ENCODE measurements at places on chromosomes 7 and 10. TPM values are rescaled to one million over a fixed set of nuclear protein-coding genes. Genes with fewer than 3 reads are reported as not detected.
A peak's percentile ranks its signal among the peaks of the same experiment; 100 is the strongest.

DNA sequence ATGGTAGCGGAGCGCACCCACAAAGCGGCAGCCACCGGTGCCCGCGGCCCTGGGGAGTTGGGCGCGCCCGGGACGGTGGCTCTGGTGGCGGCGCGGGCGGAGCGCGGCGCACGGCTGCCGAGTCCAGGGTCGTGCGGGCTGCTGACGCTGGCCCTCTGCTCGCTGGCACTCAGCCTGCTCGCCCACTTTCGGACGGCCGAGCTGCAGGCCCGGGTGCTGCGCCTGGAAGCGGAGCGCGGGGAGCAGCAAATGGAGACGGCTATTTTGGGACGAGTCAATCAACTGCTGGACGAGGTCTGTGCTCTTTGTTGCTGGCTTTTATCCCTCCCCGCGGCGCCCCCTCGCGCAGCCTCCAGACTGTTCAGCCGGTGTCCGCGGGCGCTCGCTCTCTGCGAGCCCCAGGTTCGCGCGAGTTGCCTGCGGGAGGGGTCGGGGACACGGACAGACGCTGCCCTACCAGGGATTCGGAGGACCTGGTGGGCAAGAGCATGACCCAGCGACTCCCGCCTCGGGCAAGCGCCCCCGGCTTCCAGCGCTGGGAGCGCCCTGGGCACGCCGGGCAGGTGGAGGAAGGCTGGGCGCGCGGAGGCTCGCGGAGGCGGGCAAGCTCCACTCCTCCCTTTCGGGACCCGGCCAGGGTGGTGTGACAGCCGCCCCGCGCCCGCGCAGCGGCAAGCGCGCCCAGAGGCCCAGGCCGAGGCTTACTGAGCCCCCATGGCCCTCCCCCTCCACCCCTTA is 887 bp downstream of the COL13A1 start:
- peak; percentile 58 for DNase-seq

- DNase-seq: no peak
Observed at GRCh38 chr7:129940329-129940728, 12.4 kb downstream of the UBE2H start.

DNA sequence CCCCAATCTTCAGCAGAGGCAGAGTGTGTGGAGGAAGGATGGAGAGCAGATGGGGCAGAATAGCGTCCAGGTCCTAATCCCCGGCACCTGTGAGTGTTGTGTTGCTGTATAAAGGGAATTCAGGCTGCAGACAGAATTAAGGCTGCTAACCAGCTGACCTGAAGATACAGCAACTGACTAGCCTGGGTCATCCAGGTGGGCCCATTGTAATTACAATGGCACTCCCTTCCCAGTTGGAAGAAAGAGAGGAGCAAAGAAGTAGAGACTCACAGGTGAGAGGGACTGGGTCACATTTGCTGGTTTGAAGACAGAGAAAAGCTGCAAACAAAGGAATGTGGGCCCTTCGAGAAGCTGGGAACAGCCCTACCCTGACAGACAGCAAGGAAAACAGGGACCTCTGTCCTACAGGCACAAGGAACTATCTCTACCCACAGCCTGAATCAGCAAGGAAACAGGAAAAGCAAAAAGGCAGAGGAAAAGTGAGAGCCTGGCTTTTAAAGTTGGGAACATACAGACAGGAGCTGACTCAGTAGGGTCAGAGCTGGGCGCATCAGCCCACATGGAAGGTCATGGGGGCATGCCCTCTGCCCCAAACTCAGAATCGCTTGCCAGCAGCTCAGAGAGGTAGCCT is 11.6 kb upstream of the TMEM72 start:
- DNase-seq: no peak

- no peak for DNase-seq
Observed at GRCh38 chr7:50815138-50815537, 32.4 kb upstream of the GRB10 start.

Gene AGAP5
- not detected for total RNA-seq

- no peak for DNase-seq
Observed at GRCh38 chr10:80320377-80320776, 30.9 kb upstream of the MAT1A start.

GRCh38 chr10:123527151-123527550 is 139.0 kb upstream of the GPR26 start:
- no peak for DNase-seq

GRCh38 chr7:1053816-1054370 is 9.5 kb downstream of the GPR146 start:
- no peak for DNase-seq

GRCh38 chr10:131279516-131279915 is 32.0 kb downstream of the TCERG1L start:
- DNase-seq: no peak

DNA sequence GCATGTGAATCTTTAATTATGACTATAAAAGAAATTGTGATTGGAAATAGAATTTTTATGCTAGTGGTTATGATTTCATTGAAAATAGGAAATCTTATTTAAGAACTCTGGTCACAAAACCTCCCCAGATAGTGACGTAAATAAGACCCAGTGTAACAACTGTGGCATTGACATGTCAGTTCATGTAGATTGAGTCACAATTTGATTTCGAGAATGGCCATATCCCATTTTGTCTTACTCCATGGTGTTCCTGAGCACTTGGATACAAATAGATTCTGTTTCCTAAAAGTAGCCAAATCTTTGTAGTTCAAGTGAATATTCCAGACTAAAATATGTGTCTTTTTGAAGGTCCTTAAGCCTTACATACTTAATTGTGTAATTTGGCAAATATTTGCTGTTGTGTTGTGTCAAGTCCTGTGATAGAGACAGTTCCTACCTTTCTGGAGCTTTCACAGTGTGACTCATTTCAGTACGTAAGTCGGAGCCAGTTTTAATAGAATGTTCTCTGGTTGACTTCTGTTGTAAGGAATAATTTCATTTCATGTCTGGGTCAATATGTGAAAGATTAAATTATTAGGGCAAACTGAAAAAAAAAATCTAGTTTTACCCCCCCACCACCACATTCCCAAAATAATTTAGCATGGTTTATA is 37.1 kb upstream of the TOMM7 start:
- DNase-seq: peak; percentile 46

DNA sequence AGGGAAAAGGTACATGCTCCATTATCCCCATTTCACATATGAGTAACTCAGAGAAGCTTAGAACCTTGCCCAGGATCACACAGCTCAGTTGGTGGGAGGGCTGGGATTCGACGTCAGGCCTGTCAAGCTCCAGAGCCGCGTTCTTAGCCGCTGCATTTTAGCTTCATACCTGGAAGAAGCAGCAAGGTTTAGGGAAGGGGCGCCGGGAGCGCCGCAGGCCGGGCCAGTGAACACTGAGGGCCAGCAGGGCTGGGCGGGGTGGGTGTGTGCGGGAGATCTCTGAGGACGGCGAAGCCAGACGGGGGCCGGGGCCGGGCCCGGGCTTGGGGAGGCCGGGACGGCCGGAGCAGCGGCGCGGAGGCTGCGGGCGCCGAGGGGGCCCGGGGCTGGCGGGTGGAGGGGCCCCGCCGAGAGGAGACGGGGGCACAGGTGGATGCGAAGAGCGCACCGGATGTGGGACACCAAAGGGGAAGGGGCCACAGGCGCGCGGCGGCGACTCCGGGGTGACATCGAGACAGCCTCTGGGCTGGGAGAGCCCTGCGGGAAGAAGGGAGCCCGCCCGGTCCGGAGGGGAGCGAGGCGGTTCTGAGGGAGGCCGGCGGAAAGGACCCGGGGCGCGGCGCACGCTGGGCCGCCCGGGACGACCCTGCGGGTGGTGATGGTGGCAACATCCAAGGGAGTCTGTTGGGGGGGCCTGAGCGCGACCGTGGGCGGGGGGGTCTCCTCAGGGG is 498 bp downstream of the NDST2 start:
- peak; percentile 14 for DNase-seq

DNA sequence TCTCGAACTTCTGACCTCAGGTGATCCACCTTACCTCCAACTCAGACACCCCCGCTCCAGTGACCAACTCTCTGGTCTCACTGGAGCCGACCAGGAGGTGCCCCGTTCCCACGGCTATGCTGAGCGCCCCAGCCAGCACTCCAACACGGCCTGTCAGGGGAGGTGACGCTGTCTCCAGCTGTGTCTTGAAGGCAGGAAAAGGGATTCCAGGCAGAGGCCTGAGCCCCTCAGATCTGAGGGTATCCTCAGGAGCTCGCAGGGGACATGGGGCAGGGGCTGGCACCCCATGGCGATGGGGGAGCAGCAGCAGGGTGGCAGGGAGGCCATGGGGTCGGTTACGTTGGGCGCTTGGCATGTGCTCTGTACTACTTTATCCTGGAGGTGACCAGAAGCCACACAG is 94.3 kb upstream of the RHEB start:
- DNase-seq: no peak

- no peak for DNase-seq
Observed at GRCh38 chr10:61244261-61244775, 208.9 kb downstream of the TMEM26 start.

Gene GPRIN2
- total RNA-seq: not detected

Gene RFC2
- 68.5 TPM for total RNA-seq

Gene NPSR1
- total RNA-seq: not detected

DNA sequence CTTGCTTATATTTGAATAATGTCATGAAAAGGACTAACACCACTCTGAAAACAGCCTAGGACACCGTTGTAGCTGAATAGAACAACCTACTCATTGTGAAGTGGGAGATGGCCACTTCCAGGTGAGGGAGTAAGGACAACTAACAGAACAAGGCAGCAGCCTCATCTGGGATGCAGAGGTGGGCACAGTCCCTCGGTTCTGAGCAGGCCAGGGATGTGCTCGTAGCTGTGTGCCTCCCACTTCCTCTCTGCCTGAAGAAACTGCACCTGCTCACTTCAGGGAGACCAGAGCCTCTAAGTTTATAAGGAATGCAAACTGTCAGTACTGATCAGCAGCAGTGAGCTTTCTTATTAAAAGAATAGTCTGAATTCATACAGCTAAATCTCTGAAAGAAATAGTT is 2.5 kb downstream of the VSTM4 start:
- DNase-seq: no peak

Gene C10orf67
- total RNA-seq: not detected

Gene DRGX
- not detected for total RNA-seq

DNA sequence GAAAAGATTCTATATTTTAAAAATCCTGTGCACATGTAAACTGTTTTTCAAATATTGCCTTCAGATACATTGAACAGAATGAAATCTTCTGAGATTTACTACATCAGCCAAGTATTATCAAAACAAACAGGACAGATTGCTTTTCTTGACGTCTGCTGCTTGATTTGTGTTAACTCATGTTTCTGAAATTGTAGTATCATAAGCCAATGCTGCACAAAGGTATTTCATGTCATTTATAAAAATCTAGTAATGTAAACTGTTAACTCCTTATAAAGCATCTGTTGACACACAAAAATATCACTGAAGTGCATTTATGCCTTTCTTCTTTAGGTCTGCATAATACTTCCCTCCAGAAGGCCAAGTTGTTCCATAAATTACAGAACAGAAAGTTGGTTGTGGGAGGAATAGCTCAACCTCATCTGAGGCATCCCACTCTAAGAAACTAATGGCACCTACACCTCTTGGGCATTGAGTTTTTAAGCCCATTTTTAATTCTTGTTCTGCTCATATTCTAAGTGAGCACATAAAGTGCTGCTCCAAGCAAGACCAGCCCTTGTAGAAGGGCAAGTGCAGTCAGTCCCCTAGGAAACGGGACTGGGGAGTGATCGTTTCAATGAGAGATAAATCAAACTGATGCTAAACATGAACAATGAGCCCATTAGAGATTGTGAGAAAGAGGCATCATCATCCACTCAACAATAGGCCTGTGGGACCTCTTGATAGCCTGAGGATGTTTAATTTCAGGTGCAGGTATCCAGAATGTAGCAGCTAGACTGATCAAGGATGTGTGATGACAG is 28.5 kb downstream of the CAV1 start:
- no peak for DNase-seq

GRCh38 chr10:13823709-13824405 is 237.1 kb downstream of the PRPF18 start:
- DNase-seq: no peak

DNA sequence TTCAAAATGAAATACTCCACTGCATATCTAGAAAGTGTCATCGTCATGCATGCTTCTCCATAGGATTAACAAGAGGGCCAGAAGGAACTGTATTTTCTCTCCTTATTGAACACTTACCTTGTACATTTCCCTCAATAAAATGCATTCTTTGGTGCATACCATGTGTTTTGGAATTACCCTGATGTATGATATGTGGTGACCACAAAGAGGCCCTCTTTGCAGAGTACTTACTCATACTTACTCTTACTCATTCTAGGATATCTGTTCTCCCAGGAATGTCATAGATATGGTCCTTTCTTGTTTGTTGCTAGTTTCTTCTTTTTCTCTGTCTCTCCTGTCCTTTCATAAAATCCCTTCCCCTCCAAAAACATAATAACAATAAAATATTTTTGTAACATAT is 1087.1 kb upstream of the POT1 start:
- DNase-seq: no peak

DNA sequence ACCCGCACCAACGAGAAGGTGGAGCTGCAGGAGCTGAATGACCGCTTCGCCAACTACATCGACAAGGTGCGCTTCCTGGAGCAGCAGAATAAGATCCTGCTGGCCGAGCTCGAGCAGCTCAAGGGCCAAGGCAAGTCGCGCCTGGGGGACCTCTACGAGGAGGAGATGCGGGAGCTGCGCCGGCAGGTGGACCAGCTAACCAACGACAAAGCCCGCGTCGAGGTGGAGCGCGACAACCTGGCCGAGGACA is 1.6 kb downstream of the VIM start:
- no peak for DNase-seq

DNA sequence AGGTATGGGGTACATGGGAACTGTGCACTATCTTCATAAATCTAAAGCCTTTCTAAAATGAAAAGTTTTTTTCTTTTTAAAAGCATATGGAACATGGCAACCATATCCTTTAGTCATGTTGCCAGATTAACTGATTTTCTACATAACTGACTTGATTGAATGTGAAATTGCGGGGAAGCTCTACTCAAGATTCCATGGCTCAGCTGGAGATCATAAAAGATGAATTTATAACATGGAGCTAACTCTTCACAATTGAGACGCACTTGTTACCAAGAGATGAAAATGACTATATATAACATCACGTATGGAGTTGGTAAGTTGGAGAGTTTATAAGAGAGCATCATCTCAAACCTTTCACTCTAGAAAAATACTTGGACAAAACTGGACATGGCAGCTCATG is 190.2 kb upstream of the MYO3A start:
- no peak for DNase-seq

GRCh38 chr10:97904018-97904381 is 54.4 kb downstream of the GOLGA7B start:
- no peak for DNase-seq

Measured in RPMI7951 (cell line).